Epithelial cell of proximal tubule (primary cell): ENCODE measurements at places on chromosomes 16 and 17. TPM values are rescaled to one million over a fixed set of nuclear protein-coding genes. Genes with fewer than 3 reads are reported as not detected.

DNA sequence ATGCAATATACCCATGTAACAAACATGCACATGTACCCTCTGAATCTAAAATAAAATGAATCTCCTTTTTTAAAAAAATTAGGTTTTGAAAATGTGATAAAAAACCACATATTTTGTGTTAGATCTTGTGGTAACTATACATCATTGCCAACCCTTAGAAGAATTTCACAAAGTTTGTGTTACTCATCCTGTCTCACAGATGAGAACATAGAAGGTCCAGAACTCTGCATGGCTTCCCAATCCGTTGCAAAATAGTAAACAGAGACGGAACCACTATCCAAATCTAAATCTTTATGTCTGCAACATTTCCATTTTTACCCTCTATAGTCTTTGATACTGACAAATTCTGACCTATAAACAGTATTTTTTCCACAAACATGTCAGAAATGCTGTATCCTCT lies 759.9 kb downstream of the KCNJ2 start:
- DNase-seq, result no peak

GRCh38 chr17:15092762-15093161 lies 172.4 kb downstream of the PMP22 start:
- DNase-seq, result no peak

- no peak for DNase-seq
These were observed 24.4 kb downstream of the RBL2 start for GRCh38 chr16:53458635-53459034.

DNA sequence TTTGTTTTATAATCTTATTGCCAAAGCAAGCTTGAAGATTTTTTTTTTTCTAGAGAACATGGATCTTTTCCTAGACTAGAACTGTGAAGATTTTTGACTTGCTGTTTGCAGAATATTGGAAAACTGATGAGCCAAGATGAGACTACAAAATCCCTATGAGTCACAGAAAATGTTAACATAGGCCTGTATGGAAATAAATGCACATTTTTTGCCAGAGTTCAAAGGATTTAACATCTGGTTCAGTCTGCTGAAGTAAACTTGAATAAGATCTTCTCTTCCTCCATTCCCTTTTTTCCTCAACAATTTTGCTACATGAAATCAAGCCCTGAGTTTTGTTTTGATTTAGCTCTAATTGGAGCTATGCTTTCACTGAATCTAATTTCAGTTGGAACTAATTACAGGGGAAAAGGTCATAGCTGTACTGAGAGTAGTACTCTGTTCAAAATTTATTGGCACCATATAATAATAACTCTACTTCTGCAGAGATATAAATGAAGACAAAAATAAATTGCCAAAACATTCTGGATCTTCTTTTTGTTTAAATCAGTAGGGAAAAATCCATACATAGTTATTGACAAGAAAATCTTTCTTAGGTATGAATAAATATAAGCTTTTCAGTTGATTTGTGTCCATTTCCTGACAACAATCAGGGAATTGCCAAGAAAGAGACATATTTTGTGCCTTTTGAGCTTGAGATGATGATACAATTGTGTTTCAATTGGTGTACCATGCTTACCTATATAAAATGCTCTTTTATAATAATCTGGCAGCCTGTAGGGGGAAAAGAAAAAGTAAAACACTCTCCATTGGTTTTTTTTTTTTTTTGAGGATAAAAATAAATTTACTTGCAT lies 387.5 kb upstream of the GOT2 start:
- no peak for DNase-seq

Gene SLC39A11
- total RNA-seq, result 8.4 and 12.6 TPM in 2 replicates

Gene MAP2K4
- 23.0 and 25.7 TPM in 2 replicates for total RNA-seq
